Prostate gland (tissue), 2 donors: ENCODE measurements at places on chromosomes 7 and 10. TPM values are rescaled to one million over a fixed set of nuclear protein-coding genes. Genes with fewer than 3 reads are reported as not detected.

GRCh38 chr7:126702242-126703016 lies 550.3 kb downstream of the GRM8 start:
- DNase-seq, result no peak

GRCh38 chr7:151752816-151753595 lies 123.9 kb downstream of the PRKAG2 start:
- DNase-seq, result no peak

DNA sequence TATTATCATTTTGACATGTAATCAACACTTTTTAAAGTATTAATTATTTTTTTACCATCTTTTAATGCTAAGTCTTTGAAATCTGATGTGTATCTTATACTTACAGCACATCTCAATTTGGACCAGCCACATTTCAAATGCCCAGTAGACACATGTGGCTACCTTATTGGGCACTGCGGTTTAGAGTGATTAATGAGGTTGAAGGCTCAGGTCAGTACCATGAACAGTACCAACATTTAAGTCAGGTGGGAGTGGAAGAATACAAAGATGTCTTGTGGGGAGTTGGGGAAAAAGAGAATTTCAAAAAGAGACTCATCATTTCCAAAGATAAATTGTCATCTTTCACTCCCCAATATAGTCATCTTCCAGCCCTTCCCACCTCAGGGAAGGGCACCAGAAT lies 40.5 kb downstream of the COL28A1 start:
- no peak for DNase-seq

DNA sequence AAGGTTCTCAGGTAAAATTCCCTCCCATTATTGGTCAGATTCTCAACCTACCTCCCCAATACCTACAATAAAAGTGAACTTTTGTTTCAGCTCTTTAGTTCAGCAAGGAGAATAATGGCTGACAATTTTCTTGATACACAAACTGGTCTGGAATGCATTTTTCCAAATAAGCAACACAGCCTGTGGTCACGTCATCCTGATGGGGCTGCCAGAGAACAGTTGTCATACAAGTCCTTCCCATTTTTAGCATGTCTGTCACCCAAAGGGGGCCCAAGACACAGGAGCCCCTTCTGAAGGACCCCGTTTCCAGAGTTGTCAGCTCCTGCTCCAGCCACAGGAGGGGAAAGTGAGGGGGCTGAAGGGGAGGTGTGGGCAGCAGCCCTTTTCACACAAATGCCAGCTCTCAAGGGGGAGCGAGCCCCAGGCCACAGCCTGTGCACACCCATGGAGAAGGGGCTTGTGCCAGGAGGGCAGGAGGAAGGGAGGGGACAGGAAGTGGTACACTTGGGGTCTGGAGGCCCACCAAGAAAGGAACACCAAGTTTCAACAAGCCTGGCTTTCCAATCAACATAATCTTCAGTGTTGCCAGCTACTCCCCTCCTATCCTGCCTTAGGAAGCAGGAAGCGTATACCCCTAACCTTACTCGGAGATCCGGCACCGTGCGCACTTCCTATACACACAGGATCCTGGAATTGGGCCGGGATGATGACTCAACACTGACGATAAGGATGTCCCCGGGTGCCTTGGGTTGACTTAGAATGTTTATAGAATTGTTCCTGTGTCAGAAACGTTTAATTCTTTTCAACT lies 43.4 kb upstream of the PDLIM1 start:
- DNase-seq, result peak; percentile 28

DNA sequence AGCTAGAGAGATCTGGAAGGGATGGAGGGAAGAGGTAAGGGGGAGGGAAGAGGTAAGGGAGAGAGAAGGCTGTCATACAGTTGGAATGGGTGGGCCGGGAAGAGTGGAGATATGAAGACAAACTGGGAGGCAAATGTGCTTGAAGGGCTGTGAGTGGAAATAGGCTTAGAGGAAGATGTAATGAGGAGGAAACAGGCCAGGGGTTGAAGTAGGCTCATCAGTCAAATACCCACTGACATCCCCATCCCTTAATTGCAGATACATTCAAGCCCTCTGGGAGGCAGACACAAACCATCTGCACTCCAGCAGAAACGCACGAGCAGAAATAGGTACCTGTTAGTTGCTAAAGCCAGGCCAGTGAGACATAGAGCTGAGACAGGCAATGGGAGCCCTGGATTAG lies 2.1 kb downstream of the SYNPO2L start:
- peak; percentile 17 for DNase-seq

- DNase-seq, result no peak
Observed at GRCh38 chr7:118057404-118057803, 126.6 kb upstream of the LSM8 start.

KCNH2 gene
- total RNA-seq, result 184 TPM
